ENCODE measurements at places on chromosomes 6 and 20.

DNA sequence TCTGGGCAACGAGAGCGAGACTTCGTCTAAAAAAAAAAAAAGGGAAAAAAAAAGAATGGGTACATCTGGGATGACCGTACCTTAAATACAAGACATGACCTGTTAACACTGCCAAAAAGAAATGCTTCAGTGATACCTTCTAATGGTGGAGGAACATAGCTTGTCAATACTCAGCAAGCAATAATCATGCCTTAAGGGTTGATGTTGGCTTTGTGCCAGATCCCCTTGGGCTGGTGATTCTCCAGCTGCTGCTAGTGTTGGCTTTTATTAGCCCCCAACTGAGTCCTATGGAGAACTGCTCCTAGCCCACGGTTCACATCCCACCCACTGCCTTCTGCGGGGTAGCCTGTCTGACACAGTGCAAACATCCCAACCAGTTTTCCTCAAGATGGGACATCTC is 134.9 kb downstream of the PLCB1 start:
- DNase-seq, result no peak

DNA sequence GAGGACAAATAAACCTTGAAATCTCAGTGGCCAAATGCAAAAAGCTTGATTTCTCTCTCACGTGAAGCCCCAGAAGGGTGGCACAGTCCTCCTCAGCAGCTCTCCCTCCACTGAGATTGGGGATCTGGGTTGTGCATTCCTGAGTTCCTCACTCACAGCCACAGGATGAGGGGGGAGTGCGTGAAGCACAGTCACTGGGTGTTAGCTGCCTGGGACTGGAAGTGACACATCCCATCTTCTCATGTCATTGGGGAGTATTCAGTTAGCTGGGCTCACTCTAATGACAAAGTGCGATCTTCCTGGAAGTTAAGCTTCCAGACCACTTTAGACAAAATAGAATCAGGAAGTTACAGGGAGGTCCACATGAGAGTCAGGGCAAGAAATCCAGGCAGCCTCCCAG is 192.2 kb upstream of the LRFN2 start:
- no peak for DNase-seq

DNA sequence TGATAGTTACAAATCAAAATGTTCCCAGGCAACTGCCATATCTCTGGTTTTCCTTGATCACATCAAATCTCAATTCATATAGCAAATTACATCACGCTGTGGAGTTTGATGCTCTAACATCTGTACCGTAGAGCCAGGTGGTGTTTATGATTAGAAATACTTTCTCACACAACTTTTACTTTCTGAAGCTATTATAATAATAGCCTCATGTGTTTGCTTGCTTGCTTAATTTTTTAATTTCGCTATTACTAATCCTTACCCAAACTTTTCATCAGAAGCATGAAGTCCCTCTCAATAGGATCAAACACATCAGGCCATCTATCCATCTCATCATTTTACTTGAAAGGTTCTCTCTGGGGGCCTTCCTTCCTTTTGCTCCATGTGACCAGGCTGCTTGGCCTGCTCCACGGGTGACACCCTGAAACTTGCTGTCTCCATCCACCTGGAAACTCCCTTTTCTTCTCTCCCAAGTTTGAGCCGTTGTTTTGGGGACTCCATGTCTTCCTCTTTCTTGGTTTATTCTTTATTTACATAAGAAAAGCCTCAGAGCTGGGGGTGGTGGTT is 75.4 kb downstream of the ADAT2 start:
- no peak for DNase-seq

- no peak for DNase-seq
These were observed 3.7 kb downstream of the KCNK5 start for GRCh38 chr6:39225543-39225942.

- DNase-seq, result no peak
These were observed 142.1 kb downstream of the BMP2 start for GRCh38 chr20:6909608-6910007.

DNA sequence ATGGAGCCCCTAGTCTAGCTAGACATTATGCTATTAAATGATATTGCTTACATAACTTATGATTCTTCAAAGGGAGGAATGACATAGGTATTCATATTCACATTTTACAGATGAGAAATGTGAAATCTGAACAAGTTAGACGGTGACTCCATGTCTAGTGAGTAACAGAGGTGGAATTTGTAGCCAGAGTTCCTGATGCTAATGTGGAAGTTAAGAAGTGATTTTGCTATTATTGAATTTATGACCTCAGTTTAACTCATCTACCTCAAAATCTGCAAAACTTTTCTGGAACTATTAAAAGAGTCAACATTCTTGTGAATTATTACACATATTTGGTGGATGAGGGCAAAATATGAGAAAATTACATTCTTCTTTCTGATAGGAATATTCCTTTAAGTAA is 347.6 kb upstream of the MMS22L start:
- DNase-seq, result no peak

- DNase-seq, result no peak
These were observed 8.5 kb upstream of the CST3 start for GRCh38 chr20:23646106-23646873.

GRCh38 chr6:144510859-144511258 is 225.7 kb downstream of the UTRN start:
- DNase-seq, result no peak

DNA sequence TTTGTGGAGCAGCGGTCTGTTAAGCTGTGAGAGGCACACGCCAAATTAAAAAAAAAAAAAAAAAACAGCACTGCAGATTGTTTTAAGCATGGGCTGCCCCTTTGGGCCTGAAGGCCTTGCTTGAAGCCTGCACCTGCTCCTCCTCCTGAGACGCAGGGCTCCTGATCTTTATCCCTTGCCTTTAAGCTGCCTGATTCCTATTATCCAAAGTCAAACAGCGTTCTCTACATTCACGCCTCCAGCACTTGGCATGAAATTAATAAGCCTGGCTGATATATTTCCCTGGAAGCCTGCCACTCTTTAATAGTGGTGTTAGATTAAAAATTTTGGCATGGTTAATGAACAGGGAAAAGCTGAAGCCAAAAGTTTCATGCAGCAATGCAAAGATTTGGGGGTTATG is 163.9 kb downstream of the FAXC start:
- no peak for DNase-seq

DNA sequence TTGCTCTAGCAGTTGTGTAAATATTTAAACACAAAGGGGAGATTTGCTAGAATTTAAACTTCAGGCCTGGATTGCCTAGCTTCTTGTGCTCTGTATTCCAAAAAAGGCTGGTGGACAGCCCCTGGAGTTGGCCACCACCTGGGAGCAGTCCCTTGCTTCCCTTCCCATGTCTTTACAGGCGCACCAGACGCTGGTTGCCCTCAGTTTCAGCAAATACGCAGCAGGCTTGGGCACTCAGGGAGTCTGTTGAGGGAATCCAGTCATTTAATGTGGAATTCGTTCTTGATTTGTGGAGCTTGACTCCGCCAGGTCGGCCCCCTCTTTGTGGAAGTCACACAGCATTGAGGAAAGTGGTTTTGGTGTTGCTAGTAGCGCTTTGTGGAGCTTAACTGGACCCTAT is 156.8 kb downstream of the DTNBP1 start:
- DNase-seq, result no peak

GRCh38 chr20:37297066-37297736 is 7.7 kb downstream of the MANBAL start:
- no peak for DNase-seq

- DNase-seq, result no peak
These were observed 77.5 kb upstream of the MARCKS start for GRCh38 chr6:113779656-113780055.
